ENCODE measurements at places on chromosomes 6 and 20. TPM values are rescaled to one million over a fixed set of nuclear protein-coding genes. Genes with fewer than 3 reads are reported as not detected.

EYA4 gene
- total RNA-seq: not detected

FGD2 gene
- 0.10 TPM for total RNA-seq

OLIG3 gene
- total RNA-seq: not detected

POU3F2 gene
- not detected for total RNA-seq

OR2H2 gene
- total RNA-seq: not detected

NKX2-2 gene
- total RNA-seq: not detected
